ENCODE measurements at places on chromosomes 2 and 18. TPM values are rescaled to one million over a fixed set of nuclear protein-coding genes. Genes with fewer than 3 reads are reported as not detected.

The EFEMP1 gene
- polyA plus RNA-seq, result not detected

The SRD5A2 gene
- not detected for polyA plus RNA-seq

- H3K4me3 ChIP-seq, result no peak overlapping the region
- no peaks in the 10 kb centered on the region for H3K27me3 ChIP-seq
- no peak for DNase-seq
- no peaks in the 10 kb centered on the region for H3K36me3 ChIP-seq
These were observed 138.9 kb downstream of the DYSF start for GRCh38 chr2:71592181-71592711.

DNA sequence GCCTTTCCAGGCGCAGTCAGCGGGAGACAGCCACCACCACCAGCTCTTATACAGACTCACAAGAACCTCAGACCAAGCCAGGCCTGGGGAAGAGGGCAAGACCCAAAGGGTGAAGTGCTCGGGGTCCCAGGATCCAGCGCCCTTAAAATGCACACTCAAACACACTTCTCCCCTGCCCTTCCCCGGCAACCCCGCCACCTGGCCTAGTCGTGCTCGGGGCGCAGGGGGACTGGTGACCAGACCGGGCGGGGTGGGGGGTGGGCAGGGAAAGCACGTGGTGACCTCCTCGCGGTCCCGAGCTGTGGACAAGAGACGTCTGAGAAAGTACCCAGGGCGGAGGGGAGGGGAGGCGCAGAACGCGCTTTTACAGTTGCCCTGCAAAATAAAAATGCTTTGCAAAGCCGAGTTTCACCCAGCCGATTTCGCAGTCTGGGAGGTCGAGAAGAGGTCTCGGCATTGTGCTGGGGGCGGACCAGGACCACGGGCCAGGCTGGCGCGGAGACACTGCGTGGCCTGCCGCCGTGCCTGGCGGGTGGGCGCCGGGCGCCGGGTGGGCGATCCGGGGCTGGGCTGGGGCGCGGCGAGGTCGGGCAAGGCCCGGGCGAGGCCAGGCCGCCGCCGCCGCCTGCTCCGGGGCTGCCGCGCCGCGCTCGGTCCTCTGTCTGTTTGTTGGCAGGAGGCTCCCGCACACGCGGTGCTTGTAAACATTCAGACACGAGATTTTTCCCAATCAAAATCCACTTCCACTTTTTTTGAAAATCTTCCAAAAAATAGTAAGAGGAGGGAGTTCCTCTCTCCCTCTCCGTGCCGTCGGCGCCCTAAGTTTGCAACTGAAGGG, 2.0 kb downstream of the BCL11A start:
- H3K36me3 ChIP-seq, result peaks cover 5% of the 10 kb centered on the region
- no peak overlapping the region for H3K27ac ChIP-seq
- H3K4me3 ChIP-seq, result peak overlapping the region; percentile 81

DNA sequence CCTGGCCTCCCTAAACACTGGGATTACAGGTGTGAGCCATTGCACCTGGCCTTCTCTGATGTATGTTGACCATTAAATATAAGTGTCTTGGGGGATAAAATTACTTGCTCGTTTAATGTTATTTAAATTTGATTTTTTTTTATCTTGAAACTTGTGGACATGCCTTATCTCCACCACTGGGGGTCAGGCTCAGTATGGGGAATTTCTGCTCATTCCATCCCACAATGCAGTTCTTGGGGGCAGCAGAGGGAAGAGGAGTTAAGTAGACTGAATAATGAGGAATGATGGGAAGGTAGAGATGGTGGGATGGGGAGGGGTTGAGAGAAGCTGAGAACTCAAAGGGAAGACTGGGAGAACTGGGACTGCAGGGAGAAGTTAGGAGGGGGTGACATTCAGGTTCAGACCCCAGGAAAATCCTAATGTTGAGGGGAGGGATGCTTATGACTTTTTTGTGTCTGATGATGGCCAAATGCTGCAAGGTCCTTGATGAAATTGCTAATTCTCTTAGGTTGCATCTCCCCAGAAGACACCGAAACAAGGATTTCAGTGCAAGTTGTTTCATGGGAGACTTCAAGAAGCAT, 174.2 kb downstream of the MIB1 start:
- H3K4me3 ChIP-seq, result no peak overlapping the region
- DNase-seq, result no peak
- H3K27ac ChIP-seq, result no peak overlapping the region
- H3K4me1 ChIP-seq, result no peaks in the 10 kb centered on the region

- DNase-seq, result no peak
- H3K4me1 ChIP-seq, result peaks cover 1% of the 10 kb centered on the region
- H3K4me3 ChIP-seq, result no peak overlapping the region
- no peak overlapping the region for H3K27ac ChIP-seq
These were observed 107.1 kb downstream of the POLE4 start for GRCh38 chr2:75065402-75066008.

GRCh38 chr18:77111951-77112746, 20.4 kb downstream of the MBP start:
- H3K36me3 ChIP-seq, result no peaks in the 10 kb centered on the region
- peak overlapping the region; percentile 96 for H3K27ac ChIP-seq
- DNase-seq, result no peak

GRCh38 chr2:88828397-88829137, 137.1 kb downstream of the RPIA start:
- DNase-seq, result no peak
- peaks cover 7% of the 10 kb centered on the region for H3K27me3 ChIP-seq

The PTPN4 gene
- polyA plus RNA-seq, result 111 TPM

- peaks cover 98% of the 10 kb centered on the region for H3K4me1 ChIP-seq
- H3K27ac ChIP-seq, result peak overlapping the region; percentile 98
- peak overlapping the region; percentile 92 for H3K4me3 ChIP-seq
- H3K36me3 ChIP-seq, result no peaks in the 10 kb centered on the region
These were observed 114.8 kb upstream of the EPC2 start for GRCh38 chr2:148529745-148530144.

DNA sequence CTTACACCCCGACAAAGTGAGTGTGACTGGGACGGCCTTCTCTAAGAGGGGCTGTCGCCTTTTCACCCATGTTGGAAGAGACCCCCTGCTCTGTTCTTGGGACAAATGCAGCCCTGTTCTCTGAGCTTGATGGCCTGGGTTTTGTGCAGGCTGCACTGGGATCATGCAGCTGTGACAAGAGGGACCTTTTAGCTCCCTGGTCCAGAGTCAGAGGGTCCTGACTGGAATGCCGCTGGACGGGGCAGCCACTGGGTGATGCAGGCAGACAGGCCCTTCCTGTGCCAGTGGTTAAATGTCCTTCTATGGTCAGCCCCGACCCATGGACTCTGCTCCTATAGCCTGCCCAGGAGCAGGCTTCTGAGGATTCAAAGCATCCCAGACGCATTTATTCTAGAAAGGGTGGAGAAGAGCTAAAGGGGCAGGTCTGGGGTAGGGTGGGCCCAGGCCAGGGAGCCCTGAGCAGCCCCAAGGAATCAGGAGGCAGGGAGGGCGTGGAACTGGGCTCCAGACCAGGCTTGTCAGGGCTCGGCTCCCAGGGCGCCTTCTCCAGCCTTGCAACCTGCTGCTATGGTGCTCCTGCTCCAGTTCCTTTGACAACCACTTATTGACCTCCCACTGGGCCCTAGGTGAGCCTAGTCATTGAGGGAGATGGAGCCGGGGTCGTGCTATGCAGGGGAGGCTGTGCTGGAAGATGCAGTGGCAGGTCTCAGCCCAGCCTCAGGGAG, 277.9 kb upstream of the HS6ST1 start:
- H3K4me3 ChIP-seq, result no peak overlapping the region
- no peaks in the 10 kb centered on the region for H3K36me3 ChIP-seq
- no peaks in the 10 kb centered on the region for H3K4me1 ChIP-seq
- DNase-seq, result peak; percentile 14

The RAB31 gene
- polyA plus RNA-seq, result 1.3 TPM

GRCh38 chr2:85441864-85442263, 23.4 kb downstream of the SH2D6 start:
- H3K36me3 ChIP-seq, result no peaks in the 10 kb centered on the region
- H3K4me1 ChIP-seq, result peaks cover 11% of the 10 kb centered on the region
- H3K27me3 ChIP-seq, result no peaks in the 10 kb centered on the region
- no peak overlapping the region for H3K27ac ChIP-seq
- no peak overlapping the region for H3K4me3 ChIP-seq

The CTAGE1 gene
- polyA plus RNA-seq, result not detected

DNA sequence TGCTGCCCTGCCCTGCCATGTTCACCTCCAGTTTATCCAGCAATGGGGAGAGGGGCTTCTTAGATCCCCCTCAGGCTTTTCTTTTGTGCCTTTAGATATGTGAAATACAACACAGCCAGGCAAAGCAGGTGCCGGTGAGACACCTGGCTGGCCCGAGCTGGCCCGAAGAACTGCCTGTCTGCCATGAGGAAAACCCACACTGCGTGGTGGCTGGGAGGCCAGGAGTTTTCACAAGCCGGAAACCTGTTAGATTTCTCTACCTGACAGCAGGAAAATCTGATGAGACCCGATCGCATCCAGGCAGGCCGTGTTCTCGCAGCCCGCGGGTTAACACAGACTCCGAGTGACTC, 5.7 kb upstream of the GAL3ST2 start:
- DNase-seq, result no peak
- no peak overlapping the region for H3K27ac ChIP-seq
- peaks cover 17% of the 10 kb centered on the region for H3K4me1 ChIP-seq
- no peaks in the 10 kb centered on the region for H3K36me3 ChIP-seq
- no peak overlapping the region for H3K4me3 ChIP-seq
- H3K27me3 ChIP-seq, result no peaks in the 10 kb centered on the region

DNA sequence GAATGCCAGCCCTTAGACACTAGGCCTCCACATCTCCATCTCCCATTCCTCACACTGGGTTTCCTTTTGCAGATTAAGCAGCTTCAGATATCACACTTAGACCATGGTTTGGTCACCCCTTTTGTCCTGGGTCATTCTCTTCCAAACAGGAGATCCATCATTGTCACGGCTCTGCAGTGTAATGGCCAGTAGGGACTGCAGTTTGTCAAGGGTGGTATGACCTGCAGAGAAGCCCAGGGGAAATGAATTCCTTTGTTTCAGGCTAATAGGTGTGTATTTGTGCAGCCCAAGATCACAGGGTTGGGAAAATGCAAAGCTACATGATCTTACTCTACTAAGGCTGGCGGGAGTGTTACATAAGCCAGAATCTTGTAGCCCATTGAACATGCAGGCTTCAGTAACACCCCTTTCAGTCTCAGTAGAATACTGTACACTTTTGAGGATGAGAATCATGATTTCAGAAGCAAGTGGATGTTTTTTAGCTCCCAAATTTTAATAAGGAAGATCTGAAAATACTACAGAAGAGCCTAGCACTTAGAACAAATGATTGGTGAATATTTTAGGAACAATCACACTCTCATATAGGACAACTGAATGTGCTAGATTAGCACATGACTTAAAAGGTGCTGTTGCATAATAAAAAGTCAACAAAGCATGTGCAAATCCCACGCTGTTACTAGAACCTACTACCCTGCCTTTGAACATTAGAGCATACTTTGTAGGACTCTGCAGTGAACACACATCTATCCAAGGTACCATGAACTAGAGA, 24.0 kb upstream of the LPIN1 start:
- no peak overlapping the region for H3K4me3 ChIP-seq
- DNase-seq, result no peak
- H3K27me3 ChIP-seq, result peaks cover 11% of the 10 kb centered on the region
- H3K27ac ChIP-seq, result no peak overlapping the region

GRCh38 chr2:149767516-149767974, 180.0 kb upstream of the MMADHC start:
- H3K27me3 ChIP-seq, result no peaks in the 10 kb centered on the region
- H3K4me1 ChIP-seq, result no peaks in the 10 kb centered on the region
- no peak for DNase-seq

DNA sequence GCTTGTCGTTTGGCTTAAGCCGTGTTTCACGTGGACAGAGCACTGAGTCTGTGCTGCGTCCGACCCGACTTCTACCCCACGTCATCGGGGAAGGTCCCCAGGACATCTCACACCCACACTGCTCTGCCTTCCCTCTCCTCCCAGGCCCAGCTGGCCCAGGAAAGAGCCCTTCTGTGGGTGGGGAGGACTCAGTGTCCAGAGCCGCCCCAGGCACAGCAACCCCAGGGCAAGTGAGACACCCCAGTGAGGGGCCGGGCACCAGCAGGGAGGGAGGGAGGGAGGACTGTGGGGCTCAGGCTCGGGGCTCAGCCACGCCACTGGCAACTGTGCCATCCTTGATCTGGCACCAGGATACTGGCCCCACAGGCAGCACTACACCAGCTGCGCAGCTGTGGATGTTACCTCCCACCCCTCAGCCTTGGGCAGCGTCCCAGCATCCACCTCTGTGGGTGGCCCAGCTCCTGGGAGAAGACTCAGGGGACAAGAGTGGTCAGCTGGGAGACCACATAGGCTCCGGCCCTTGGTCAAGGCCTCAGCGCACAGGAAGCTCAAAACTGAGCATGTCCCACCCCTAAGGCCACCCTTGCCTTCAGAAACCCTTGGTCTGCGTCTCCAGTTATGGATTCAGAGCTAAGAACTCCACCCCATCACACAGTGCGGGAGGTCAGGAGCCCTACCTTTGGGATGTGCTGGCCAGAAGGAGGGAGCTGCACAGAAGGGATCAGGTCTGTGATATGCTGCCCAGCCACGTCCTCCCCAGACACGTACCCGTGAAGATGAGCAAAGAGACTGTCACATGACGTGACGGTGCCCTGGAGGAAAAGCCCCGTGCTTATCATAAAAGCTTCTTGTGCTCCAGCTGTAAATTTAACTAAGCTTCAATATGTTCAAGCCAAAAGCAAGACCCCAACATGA, 11.7 kb downstream of the PASK start:
- no peaks in the 10 kb centered on the region for H3K27me3 ChIP-seq
- H3K4me1 ChIP-seq, result peaks cover 10% of the 10 kb centered on the region
- peaks cover 16% of the 10 kb centered on the region for H3K36me3 ChIP-seq
- no peak overlapping the region for H3K27ac ChIP-seq

- no peaks in the 10 kb centered on the region for H3K4me1 ChIP-seq
- no peaks in the 10 kb centered on the region for H3K36me3 ChIP-seq
- H3K27me3 ChIP-seq, result no peaks in the 10 kb centered on the region
- no peak for DNase-seq
- H3K27ac ChIP-seq, result no peak overlapping the region
These were observed 77.2 kb upstream of the FIGN start for GRCh38 chr2:163812926-163813520.

The ALPI gene
- polyA plus RNA-seq, result not detected

- no peak overlapping the region for H3K4me3 ChIP-seq
- H3K27ac ChIP-seq, result no peak overlapping the region
- H3K27me3 ChIP-seq, result peaks cover 7% of the 10 kb centered on the region
- DNase-seq, result no peak
- no peaks in the 10 kb centered on the region for H3K36me3 ChIP-seq
These were observed 2.8 kb upstream of the ECEL1 start for GRCh38 chr2:232490221-232491138.

DNA sequence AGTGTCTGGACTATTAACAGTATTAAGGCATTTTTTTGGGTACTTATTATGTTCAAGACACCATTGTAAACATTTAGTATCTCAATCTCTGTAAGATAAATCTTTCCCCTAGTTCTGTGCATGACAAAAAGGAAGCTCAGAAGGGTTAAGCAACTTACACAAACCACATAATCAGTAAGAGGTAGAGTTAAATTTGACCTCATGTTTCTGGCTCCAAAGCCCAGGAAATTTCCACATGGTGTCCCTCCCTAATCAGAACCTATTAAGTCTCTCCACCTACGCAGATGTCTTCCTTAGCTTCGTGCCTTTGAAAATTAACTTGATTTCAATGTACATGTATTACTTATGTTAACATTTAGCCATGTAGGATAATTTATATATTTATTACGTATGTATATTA, 2.0 kb downstream of the MFSD6 start:
- H3K27ac ChIP-seq, result peak overlapping the region; percentile 99
- DNase-seq, result no peak
- H3K27me3 ChIP-seq, result no peaks in the 10 kb centered on the region
- peaks cover 59% of the 10 kb centered on the region for H3K4me1 ChIP-seq

The RRM2 gene
- polyA plus RNA-seq, result not detected

All from naive thymus-derived CD8-positive, alpha-beta T cell (primary cell).